NCI-H1417 treated with DMSO at 0.1 percent for 48 hours (cell line): ENCODE measurements at places on chromosomes 7 and 10.

- no peak for DNase-seq
Measured at GRCh38 chr7:155863721-155864151, 51.5 kb upstream of the SHH start.

GRCh38 chr10:97731346-97732051 is 5.4 kb upstream of the ZFYVE27 start:
- no peak for DNase-seq

DNA sequence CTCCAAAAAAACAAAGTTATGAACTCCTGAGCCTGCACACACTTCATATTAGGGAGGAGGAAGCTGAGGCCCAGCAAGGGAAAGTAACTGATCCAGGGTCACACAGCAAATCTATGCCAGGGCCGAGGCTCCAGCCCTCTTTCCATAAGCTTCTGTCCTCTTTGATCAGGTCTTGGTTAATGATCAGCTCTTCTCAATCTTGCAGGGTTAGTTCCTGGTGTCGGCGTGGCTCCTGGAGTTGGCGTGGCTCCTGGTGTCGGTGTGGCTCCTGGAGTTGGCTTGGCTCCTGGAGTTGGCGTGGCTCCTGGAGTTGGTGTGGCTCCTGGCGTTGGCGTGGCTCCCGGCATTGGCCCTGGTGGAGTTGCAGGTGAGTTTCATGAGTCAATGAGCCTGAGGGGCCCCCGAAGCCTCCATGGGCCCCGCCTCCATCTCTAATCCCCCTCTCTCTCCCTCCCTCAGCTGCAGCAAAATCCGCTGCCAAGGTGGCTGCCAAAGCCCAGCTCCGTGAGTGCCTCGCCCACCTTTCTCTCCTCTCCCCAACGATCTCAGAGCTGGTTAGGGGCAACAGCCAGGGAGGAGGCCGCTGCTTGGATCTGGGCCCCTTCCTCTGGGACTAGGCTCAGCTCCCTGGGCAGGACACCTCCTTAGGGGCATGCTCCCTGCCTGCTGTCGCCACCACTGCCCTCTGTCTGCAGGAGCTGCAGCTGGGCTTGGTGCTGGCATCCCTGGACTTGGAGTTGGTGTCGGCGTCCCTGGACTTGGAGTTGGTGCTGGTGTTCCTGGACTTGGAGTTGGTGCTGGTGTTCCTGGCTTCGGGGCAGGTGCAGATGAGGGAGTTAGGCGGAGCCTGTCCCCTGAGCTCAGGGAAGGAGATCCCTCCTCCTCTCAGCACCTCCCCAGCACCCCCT is 23.7 kb upstream of the LIMK1 start:
- no peak for DNase-seq

DNA sequence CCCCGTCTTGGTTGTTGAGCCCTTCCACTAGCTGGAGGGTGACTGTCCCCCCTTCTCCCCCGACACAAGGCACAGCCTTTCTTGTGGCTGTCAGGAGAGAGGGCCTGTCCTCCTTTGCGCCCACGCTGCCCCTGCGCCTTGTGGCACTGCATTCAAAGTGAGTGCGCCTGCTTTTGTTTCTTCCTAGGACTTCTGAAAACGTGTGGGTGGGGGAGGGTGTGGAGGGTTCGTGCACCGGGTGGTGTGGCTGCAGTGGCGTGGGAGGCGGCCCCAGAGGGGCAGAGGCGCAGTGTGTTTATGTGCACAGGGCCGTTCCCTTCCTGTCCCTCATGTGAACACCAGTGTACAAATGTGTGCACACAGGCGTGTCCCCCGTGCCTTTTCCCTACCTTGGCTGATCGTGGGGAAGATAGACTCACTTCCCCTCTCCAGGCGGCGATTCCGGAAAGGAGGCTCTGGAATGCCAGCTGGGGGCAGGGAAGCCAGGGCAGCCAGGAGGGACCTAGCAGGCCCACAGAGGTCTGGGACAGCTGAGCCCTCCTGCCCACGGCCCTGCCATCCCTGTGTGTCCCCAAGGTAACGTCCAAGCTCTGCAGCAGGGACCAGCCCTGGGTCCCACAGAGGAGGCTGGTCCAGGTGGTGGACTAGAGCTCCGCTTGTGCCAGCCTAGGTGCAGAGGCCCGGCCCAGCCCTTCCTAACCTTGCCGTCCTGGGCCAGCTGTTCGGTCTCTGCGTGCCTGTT is 88.8 kb downstream of the LHPP start:
- DNase-seq, result no peak

GRCh38 chr7:149715476-149715875 is 57.9 kb downstream of the ZNF467 start:
- DNase-seq, result no peak

DNA sequence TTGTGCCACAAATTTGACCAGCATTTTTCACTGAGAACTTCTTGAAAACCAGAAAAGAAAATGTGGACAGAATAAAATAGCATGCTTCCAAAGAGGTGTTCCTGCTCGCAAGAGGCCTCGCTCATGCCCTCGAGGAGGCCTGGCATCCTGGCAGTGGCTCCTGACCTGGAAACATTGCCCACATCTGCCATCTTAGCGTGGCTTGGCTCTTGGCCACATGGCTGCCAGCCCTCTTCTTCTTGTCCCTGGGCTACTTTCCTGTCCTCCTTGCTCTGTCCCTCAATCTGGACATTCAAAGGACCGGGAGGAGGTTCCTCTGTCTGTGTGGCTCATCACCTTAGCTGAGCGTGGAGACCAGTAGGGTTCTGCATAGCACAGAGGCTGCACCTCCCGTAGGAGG is 131.6 kb upstream of the TMEM72 start:
- DNase-seq, result no peak

- DNase-seq, result no peak
Measured at GRCh38 chr7:39414224-39415035, 151.8 kb upstream of the YAE1 start.
